ENCODE measurements at places on chromosomes 11 and 22.
A peak's percentile ranks its signal among the peaks of the same experiment; 100 is the strongest.

DNA sequence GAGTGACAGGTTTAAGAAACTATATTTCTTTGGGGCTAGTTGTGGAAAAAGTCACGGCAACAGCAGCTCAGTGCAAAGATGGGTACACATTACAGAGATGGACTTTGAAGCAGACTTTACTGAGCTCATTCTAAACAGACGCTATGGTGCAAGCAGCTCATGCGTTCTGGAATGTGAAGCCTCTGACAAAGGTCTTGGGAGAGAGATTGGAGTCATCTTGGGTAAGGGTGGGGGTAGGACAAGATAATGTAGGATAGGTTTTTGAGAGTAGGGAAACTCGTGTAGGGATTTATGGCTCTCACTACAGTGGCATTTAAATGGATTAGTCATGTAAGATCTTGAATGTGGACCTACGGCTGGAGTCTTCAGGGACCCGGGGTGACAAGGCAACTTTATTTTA lies 36.2 kb upstream of the CLMP start:
- DNase-seq, result no peak

- DNase-seq, result no peak
These were observed 314.4 kb downstream of the AASDHPPT start for GRCh38 chr11:106391771-106392420.

- peak; percentile 50 for DNase-seq
These were observed 6.6 kb upstream of the SSTR3 start for GRCh38 chr22:37218771-37219411.

GRCh38 chr22:49761836-49762235 lies 65.8 kb downstream of the BRD1 start:
- DNase-seq, result no peak

DNA sequence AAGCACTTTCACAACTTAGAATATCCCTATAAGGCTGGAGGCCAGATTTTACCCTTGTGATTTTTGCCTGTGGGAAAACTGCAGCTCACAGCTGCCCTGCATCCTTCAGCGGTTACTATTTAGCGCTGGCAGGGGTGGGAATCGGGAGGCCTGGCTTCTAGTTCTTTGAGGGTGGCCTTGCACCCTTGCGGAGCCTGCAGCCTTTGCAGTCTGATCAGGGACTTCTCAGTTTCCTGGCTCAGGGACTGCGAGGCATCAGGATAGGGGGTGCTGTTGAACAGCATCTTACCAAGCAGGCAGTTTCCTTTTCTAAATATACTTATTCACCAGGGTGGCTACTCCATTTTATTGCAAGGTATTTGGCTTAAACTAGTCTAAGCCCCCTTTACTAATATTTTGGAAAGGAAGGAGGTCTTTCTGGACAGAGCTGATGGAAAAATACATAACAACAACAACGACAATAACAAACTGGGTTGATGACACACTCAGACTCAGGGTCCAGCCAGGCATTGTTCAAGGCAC lies 2.9 kb upstream of the APOA1 start:
- DNase-seq, result no peak

GRCh38 chr11:115466122-115466521 lies 38.1 kb downstream of the CADM1 start:
- no peak for DNase-seq
